EH (cell line): ENCODE measurements at places on chromosomes 4 and X.

DNA sequence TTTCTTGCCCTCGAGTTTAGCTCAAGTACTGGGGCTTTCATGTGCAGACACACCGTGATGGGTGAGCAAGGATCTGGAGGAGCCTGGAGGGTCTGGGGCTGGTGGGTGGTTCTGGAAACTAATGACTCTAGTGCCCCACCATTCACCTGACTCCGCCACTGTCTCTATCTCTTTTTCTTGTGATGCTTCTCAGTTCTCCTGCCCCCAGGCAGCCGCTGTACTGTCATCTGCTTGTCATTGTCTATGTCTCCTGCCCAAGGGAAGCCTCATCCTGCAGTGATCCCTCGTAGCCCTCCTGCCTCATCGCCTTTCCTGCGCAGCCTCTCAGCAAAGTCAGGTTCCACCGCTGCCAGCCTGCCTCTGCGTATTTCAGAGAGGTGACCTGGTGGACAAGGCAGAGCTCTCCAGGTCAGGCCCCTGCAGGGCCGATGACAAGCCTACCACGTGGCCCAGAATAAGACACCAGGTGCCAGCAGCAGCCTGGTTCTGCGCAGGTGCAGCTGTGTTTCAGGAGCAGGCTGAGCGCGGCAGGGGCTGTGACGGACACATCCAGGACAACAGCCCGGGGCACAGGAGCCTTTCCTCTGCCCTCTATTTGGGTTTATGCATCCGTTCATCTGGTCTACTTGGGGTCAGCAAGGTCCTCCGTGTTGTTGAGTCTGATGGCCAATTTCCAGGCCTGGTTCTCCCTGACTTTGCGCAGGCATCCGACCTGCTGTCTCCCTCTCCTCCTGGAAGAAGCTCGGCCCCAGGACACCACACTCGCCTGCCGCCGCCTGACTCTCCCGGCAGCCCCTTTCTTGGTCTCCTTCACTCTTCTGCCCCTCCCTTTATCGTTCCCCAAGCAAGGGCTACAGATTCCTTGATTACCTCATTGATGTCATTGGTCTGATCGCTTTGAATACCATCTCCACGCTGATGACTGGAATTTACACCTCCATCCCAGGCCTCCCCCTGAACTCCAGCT, 30.9 kb upstream of the CDKN2AIP start:
- no peak for DNase-seq

DNA sequence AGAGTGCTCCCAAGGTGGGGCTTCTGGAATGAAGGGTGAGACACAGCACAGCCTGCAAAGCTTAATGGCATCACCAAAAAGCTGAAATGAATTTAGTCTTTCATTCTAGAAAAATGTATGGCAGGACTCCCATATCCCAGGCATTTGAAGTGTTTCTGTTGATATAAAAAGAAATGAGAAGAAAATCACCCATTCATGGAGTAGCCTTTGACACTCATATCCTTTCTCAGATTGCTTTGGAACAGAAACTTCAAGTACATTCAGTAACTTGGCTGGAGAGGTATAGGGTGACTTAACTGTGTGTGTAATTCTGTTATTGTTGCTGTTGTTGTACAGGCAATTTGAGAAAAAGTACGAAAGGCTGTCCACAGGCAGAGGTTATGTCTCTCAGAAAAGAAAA, 35.3 kb downstream of the C4orf54 start:
- no peak for DNase-seq

DNA sequence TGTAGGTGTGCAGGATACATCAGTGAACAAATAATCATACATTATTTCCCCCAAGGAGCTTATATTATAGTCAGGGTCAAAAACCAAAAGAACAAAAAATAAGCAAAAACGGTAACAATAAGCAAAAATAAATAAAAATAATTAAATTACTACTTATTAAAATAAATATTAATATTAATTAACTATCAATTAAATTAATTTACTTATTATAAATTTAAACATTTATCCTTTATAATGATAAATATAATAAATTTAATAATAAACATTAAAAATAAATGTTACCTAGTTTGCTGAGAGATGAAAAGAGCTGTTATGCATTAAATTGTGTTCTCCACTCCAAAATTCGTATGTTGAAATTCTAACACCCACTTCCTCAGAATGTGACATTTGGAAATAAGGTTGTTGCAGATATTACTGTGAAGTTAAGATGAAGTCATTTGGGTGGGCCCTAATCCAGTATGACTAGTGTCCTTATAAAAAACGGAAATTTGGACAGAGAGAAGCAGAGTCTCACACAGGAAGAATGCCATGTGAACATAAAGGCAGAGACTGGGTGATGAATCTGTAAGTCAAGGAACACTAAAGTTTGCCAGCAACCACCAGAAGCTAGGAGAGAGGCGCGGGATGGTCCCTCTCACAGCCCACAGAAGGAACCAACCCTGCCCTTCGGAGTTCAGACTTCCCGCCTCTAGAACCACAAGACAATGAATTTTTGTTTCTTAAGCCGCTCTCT, 67.2 kb upstream of the IBSP start:
- DNase-seq, result peak; percentile 6

GRCh38 chrX:5474282-5474681, 754.4 kb downstream of the NLGN4X start:
- DNase-seq, result no peak

DNA sequence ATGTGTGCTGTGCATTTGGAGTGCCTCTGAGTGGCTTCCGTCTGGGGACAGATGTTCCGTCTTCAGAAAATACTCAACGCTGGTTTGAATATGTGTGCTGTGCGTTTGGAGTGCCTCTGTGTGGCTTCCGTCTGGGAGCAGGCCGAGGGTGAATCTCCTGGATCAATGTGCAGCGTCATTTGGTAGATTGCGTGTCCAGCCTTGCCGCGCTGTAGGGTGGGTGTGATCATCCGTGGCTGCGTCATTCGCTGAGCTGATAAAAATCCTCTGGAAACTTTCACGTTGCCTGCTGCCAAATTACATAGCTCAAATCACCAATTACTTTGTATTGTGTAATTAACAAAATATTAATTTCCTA, 12.1 kb downstream of the UVSSA start:
- no peak for DNase-seq

- DNase-seq, result no peak
Observed at GRCh38 chr4:48212165-48212564, 57.5 kb downstream of the TEC start.

DNA sequence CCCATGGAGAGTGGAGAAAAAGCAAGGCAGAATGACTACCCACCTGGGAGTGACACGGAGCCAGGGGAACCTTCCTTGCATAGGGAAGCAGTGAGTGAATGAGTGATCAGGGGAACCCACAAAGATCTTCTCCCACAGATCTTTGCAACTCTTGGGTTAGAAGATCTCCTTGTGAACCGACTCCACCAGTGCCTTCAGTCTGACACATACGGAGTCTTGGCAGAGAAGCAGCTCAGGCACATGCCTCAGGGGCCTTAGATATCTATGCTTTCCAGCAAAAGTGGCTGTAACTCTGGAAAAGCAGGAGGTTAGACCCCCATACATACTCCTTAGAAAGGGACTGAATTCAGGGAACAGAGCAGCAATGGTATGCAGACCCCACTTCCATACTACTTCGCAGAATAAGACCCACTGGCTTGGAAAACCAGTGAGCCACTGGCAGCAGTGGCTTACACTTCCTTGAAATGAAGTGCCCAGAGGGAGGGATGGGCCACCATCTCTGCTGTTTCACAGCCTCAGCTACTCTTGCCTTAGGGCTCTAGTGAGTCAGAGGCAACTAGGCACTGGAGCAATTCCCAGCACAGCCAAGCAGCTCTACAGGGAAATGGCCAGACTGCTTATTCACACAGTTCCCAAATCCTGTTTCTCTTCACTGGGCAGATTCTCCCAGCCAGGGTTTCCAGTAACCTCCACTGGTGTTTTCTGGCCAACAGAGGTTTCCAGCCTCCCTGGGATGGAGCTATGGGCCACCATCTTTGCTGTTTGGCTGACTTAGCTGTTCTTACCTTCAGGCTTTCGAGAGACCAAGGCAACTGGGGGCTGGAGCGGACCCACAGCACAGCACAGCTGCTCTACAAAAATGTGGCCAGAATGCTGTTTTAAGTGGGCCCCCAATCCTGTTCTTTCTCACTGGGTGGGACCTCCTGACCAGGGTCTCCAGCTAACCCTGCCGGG, 82.8 kb upstream of the TCEAL2 start:
- DNase-seq, result peak; percentile 82

DNA sequence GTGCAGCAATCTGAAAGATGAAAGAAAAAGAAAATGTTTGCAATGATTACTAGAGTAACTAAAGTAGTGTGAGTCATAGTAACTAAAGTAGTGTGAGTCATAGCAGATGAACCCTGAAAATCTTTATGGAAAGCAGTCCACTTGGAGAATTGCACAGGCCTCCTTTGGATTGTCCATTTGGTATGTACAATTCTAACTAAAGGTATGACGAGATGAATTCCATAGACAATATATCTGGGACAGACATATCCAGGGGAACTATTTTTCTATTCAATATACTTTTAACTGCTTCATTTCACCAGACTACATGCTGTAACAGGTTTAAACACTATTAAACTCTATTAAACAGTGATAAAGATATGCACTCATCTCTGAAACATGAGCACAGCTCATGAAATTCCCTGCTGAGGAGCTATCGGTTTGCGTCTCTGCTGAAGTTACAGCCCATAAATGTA, 798.7 kb downstream of the PCDH7 start:
- no peak for DNase-seq

DNA sequence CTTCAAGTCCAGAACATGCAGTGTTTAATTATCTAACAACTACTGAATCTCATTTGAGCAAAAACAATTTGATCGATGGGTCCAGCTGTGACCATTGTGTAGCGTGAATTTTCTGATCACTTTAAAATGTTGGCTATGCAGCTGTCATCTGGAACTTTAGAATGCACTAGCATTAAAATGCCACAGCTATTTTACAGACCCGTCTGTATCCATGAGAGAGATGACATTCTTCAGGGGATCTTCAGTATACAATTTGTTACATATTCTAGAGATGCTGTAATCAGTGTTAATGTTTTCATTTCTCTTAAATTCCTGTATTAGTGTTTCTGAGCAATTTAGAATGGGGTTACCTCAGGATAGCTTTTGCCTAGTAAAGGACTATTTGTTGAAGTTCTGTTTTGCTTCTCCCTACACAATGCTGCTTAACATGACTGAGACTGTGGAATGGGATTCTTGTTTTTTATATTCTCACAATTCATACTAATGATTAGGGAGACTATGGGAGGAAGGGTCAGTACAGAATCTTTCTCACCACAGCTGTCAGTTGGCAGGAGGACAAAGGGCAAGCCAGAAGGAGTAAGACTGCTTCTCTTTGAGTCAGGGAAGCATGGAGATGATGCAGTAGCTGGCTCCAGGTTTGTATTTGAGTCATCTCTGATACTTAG, 13.2 kb upstream of the CTSO start:
- peak; percentile 56 for DNase-seq

DNA sequence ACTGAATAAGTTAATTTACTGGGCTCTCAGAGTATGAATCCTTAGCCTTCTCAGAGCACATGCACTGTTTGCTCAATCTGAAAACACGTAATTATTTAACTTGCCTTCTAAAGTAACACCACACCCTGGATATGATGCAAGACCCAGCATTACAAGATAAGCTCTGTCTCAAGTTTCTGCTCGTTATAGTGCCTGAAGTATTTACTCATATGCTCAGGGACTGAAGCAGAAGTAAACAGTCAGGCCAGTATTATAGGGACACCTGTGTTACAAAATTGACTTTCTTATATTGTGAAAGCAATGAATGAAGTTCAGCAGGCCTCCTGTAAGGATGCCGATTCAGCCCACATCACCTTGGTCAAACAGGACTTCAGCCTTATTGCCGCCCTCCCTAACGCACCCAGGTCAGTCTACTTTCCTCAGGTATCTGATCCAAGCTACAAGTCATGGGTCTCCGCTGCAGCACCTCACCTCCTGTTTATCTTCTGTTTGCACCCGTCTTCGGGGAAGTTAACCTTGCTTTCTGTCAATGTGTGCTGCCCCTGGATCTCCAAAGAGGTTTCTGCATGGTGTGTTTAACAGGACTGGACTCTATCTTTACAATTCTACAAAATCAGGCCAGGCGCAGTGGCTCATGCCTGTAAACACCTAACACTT, 42.8 kb upstream of the KLF3 start:
- DNase-seq, result peak; percentile 54

GRCh38 chr4:99945718-99946355, 581 bp downstream of the DNAJB14 start:
- DNase-seq, result peak; percentile 42

GRCh38 chrX:97030947-97031346, 147.2 kb downstream of the RPA4 start:
- no peak for DNase-seq

- DNase-seq, result no peak
Observed at GRCh38 chr4:45438047-45438446, 685.8 kb downstream of the GABRG1 start.

GRCh38 chr4:98470831-98471230, 187.6 kb downstream of the TSPAN5 start:
- peak; percentile 42 for DNase-seq

DNA sequence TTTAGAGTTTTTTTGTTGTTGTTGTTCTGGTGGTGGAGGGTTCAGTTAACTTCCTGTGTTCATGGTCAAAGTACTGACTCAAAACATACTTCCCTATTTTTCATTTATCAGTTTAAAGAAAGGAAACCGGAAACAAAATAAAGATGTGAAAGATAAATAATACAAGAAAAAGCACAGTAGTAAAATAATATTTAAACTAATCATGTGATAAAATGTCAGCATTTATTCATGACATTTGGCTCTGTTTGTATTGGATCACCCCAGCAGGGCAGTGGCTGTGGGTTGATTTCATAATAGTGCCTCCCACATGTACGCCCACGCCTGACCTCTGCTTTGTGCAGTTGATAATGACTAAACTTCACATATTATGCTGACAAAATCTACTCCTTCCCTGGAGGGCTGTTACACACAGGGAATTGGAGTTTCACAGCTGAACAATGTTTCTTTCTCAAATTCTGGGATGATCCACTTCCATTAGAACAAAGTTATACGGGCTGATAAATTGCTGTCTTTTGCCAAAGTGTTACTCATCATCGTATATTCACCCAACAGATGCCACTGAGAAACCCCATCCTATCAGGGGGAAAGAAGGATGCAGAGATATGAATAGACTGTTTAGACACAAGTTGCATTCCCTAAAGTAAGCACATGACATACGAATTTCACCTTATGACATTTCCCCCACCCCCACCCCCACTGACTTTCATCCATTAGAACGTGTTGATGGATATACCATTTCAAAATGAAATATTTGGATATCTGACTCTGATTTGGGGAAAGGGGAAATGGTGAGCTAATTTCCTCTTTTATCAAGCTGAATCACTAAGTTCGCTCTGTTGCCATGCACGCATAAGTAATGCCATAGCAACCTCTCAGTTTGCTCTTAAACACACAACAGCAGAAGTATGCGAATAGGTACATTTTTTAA, 48.3 kb downstream of the AMELX start:
- peak; percentile 84 for DNase-seq

DNA sequence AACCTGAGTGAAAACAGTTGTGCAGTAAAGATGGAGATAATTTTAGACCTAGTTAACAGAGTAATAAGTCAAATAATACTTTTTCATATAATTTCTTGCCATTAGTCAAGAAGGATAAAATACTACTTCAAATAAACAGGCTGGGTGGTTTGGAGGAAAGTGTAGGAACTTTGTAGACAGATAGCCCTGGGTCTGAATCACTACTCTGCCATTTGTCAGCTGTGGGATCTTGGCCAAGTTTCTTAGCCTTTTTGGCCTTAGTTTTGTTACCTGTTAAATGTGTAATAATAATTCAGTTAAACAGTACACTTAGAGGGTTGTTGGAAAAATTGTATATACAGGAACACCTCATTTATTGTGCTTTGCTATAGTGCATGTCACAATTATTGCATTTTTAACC, 163.7 kb downstream of the NPNT start:
- peak; percentile 6 for DNase-seq

GRCh38 chrX:47285836-47286320, 53.1 kb downstream of the USP11 start:
- peak; percentile 58 for DNase-seq

GRCh38 chr4:28481565-28481964, 1620.9 kb downstream of the STIM2 start:
- DNase-seq, result no peak
